ENCODE measurements at places on chromosomes 2 and 18.

- no peak for DNase-seq
Measured at GRCh38 chr2:201795607-201796477, 10.5 kb upstream of the CDK15 start.

DNA sequence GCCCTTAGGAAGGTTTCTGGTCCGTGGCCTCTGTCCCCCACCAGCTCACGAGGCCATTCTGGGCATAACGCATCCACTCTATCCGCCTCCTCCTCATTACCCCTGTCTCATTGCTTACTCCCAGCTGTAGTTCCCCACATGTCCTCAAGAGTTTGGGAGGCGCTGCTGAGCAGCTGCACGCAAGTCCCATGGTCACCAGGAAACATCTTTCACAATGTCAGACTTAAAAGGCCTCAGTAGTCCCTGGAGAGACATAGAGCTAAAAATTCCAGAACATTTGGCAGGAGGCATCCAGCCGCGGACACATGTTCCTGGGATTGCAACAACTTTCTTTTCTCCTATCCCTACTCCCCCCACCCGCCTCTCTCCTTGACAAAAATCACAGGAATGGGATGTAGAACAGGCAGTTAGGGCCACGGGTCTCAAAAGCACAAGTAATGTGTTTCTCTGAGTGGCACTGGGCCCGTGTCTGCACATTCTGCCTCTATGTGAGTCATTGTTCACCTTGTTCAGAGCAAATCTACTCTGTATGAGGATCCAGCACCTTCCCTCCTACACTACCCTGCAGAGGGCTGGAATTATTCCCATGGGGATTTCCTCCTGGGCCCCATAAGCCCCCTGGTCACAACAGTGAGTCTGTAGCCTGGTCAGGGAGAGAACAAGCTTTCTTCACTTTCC, 8.1 kb downstream of the LBH start:
- DNase-seq = peak; percentile 82

DNA sequence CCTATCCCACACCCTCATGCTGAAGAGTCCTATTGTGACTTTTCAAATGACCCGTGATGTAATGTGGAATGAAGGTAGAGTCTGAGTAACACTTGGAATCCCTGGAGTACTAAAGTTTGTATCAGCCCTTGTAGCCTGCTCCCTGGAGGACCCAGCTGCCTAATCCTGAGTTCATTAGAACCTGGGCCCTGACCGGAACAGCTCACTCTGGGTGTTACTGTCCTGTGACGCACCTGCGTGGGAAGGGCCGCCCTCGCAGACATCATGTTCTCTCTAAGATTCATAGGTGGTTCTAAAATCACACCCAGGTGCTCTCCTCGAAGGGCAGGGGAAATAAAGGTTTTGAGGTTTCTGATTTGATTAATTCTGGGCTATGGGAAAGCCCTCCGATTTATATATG, 62.3 kb downstream of the NCK2 start:
- no peak for DNase-seq

- no peak for DNase-seq
Measured at GRCh38 chr2:155815851-155816250, 516.7 kb downstream of the NR4A2 start.

GRCh38 chr18:12296087-12296403, 12.0 kb upstream of the TUBB6 start:
- no peak for DNase-seq

- no peak for DNase-seq
Measured at GRCh38 chr18:2846636-2847316, at the start of gene EMILIN2. Gene EMILIN2 (plus strand): TSS chr18:2847006. CDS start chr18:2847189, 183 bp downstream.

- DNase-seq = no peak
Measured at GRCh38 chr18:38116716-38117115, 551.1 kb upstream of the CELF4 start.

- no peak for DNase-seq
Measured at GRCh38 chr2:203756161-203756560, 49.7 kb downstream of the CD28 start.

DNA sequence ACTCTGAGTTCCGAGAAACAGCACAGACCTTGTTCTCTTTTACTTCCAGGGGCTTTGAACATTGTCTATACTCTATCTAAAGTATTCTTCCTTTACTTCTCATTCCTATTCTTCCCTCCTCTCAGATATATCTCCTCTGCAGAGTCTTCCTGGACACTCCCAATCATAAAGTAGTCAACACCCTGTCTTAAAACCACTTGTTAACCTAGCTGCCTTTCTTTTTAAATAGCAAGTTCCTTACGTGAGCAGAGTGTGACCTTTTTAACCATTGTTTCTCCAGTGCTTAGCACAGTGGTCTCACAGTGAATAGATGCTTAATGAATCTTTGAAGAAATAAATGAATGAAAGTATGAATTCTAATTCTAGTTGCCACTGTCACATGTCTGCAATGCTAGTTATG, 47.4 kb downstream of the PTRHD1 start:
- no peak for DNase-seq

DNA sequence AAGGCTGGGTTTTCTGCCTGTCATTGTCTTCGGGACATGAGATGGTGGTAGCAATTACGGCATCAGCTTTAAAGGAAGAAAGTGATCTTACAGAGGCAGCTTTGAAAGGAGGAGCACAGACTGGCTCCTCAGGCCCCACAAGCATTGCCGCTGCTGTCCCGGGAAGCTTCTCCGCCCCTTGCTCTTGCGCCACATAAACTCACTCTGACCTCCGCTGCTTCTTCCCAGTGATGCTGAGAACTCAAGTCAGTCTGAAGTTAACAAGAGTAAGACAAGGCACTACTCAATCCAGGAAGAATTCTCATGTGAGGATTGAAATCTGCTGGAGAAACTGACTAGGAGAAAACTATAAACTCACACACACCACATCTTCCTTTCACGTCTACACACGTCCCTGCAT, 112.4 kb upstream of the RIOK3 start:
- DNase-seq = no peak

- no peak for DNase-seq
Measured at GRCh38 chr2:8475349-8476031, 206.4 kb upstream of the ID2 start.

GRCh38 chr18:49185623-49186022, 234.9 kb upstream of the SMAD7 start:
- DNase-seq = no peak

- DNase-seq = no peak
Measured at GRCh38 chr2:231394211-231395141, 1.0 kb upstream of the B3GNT7 start.

GRCh38 chr2:26558271-26559043, 80.5 kb upstream of the OTOF start:
- DNase-seq = no peak

DNA sequence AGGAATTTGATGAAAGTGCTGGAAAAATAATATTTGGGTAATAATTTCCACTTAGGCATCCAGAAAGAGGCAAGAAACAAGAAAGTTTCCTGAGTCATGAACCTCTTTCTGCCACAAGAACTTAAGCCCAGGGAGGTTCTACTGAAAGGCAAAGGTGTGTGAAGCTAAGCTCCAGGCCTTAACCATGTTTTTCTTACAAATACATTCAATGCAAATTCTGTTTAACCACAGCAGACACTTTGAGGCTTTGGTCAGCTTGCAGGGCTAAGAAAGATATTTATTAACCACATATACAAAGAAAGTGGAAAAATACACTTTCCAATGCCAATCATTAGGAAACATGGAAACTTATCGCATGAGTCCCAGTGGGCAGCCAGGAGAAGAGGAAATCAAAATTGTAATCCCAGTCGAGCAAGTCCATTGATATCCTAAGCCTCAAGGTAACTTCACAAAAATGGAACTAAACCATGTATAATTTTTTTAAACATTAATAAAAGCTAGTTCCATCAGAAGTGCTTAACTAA, 68.3 kb downstream of the PIEZO2 start:
- no peak for DNase-seq

GRCh38 chr2:213252206-213252605, 32.1 kb upstream of the SPAG16 start:
- no peak for DNase-seq

DNA sequence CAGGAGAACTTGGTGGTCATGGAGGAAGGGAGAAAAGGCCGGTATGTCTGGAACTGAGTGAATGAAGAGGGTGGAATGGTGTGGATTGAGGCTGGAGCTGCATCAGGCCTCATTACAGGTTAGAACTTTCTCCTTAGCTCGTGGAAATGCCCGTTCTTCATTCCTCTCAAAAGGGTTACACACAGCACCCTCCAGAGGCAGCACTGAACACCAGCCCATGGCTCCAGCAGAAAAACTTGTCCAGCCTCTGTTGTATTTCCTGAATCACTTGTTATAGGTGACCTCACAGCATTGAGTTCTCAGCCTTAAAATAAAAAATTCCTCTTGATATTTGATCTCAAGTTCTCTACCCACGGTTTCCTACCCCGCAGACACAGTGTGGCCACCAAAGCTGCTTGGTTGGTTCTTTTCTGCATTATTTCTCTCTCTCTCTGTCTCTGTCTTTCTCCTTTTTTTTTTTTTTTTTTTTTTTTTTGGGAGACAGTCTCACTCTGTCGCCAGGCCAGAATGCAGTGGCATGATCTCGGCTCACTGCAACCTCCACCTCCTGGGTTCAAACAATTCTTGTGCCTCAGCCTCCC, 89.6 kb downstream of the ITGB1BP1 start:
- peak; percentile 34 for DNase-seq

DNA sequence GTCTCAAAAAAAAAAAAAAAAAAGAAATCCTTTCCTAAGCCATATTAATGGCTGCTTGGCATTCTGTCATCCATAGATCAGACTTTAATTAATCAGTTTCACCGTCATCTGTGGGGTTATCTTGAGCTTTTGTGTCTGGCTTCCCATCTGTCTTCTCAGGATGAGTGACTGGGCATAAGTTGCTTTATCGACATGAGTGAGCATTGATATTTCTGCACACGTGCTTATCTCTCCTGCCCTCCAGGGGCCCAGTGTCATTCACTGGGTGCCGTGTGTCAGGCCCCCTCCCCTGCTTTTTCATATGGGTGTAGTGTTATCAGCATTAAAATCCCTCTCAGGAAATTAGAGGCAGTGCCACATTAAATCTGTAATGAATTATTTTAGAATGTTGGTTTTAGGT, 65.6 kb downstream of the SH3BP4 start:
- no peak for DNase-seq

GRCh38 chr2:31302940-31303563, 69.1 kb downstream of the EHD3 start:
- no peak for DNase-seq

GRCh38 chr18:50128506-50129271, 66.3 kb downstream of the MYO5B start:
- DNase-seq = no peak

DNA sequence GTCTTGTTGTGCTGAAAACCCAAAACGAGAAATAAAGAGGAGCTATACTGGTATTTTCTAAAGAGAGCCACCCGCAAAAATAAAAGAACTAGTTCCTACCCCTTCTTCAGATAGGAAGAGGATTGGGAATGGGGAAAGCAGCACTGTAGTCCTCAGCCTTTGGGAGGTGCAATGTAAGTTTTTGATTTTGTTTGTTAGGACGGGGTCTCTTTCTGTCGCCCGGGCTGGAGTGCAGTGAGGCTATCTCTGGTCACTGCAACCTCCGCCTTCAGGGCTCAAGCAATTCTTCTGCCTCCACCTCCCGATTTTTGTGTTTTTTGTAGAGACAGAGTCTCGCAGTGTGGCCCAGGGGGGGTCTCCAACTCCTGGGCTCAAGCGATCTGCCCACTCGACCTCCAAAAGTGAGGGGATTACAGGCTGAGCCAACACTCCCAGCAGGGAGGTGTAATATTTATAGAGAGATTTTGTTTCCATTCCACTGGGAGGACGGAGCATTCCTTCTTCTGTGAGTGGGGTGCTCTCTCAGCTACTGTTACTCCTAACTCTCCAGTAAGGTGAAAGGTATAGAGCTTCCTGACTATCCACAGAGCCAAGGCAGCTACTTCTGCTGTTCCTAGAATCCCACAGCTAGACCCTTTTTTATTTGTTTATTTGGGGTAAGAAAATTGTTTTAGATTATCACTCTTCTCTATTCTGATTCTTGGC, 13.1 kb upstream of the GULP1 start:
- DNase-seq = no peak

DNA sequence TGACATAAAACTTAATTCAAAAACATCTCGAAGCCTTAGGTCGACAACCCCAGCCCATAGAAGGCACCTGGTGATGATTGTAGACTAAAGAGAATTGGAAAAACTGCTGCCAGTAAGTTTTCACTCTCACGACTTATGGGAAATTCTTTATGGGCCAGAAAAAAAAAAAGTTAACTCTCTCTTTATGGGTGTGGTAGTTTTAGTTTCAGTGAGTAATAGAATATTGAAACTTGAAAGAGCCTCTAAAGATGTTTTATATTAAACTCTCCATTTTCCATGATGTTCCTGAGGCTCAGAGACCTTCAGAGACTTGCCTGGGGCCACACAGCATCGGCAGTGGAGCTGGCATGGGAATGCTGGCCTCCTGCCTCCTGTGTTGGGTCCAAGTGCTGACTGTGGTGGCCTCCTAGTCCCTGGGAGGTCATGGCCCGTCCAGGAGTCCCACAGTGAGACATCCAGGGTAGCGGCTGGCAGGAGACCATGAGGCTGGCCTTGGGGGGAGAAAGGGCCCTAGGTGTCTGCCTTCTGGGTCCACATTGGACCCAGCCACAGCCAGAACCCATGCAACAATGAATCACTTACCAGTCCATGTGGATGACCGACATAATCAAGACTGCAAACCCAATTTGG, 158.9 kb downstream of the SEPTIN10 start:
- DNase-seq = no peak

DNA sequence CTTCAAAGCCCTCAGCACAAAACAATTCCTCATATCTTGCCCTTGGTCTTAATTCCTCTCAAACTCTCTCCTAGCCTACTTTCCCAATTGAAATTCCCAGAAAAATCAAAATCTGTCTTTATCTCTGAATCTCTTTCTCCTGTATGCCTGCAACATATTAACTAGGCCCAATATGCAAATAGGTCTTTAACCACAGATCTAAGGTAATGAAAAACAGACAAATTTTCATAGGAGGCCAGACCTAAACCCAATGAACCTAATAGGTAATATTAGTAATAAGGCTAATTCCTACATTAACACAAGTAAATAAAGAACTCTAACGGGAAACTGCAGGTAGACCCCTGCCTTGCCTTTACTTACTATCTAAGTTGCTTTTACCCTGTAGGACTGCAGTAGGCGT, 41.4 kb downstream of the WDR33 start:
- DNase-seq = no peak

GRCh38 chr2:42953216-42953615, 160.8 kb upstream of the HAAO start:
- DNase-seq = no peak
